ENCODE measurements at places on chromosomes 12 and 14.

GRCh38 chr12:94676031-94676641 is 25.8 kb upstream of the TMCC3 start:
- no peak for DNase-seq

DNA sequence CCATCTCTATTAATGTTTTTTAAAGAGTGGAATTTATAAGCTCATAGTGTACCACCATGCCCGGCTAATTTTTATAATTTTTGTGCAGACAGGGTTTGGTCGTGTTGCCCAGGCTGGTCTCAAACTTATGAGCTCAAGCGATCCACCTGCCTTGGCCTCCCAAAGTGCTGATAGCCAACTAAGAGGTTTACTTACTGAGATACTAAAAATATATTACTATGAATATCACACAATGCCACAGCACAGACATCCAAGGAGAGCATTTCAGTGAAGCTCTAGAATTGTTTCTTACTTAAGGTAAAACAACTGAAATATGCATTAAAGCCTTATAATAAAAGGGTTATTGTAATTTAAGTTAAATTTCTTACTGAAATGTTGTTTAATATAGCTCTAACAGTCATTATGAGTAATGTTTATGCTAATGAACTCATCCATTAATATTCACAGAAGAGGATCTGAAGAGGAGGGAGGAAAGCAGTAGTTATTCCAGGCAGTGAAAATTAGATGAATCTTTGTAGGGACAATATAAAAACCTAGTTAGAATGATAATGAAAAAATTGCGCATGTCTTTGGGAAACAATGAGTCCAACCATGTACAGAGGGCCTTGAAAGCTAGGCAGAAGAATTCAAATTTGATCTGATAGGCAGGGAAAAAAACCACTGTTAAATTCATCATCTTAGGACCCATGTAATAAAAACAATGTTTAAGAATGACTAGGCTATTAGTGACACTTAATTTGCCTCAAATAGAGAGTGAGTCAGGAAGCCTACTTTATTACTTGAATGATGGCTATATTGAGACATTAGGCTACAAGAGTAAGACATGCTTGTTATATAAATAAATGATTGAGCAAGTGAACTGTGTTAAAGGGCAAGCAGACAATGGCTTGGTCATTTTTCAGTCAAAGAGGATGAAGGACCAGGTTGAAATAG is 99.2 kb downstream of the SLC41A2 start:
- DNase-seq, result no peak

DNA sequence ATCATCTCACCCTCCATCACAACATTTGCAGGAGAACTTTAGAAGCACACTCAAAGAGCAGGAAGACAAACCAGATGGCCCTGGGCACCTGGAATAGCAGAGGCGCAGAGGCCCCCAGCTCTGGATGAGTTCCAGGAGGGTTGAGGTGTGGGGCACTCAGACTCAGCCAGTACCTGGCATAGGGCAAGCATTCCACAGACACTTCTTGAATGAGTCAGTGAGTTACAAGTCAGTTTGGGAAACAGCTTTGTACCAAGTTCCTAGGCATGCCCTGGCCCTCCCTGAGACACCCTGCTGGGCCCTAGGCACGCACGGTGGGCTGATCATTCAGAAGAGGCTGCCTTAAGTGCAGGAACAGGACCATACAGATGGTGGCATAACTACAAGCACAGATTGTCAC is 54.3 kb downstream of the MAP3K9 start:
- no peak for DNase-seq

- DNase-seq, result peak; percentile 32
These were observed 391.3 kb upstream of the FOXG1 start for GRCh38 chr14:28375295-28375694.

GRCh38 chr14:95353007-95353406 is 33.3 kb upstream of the CLMN start:
- DNase-seq, result no peak

GRCh38 chr12:121439715-121440114 is 39.8 kb downstream of the RNF34 start:
- no peak for DNase-seq
